ENCODE measurements at places on chromosomes 7 and 10. TPM values are rescaled to one million over a fixed set of nuclear protein-coding genes. Genes with fewer than 3 reads are reported as not detected.
A peak's percentile ranks its signal among the peaks of the same experiment; 100 is the strongest.

The DNAJC12 gene
- total RNA-seq = 5.8 TPM

The ASAH2B gene
- 5.4 TPM for total RNA-seq

The PIP gene
- not detected for total RNA-seq

The EMX2 gene
- total RNA-seq = not detected

The SFXN2 gene
- total RNA-seq = 0.57 TPM

DNA sequence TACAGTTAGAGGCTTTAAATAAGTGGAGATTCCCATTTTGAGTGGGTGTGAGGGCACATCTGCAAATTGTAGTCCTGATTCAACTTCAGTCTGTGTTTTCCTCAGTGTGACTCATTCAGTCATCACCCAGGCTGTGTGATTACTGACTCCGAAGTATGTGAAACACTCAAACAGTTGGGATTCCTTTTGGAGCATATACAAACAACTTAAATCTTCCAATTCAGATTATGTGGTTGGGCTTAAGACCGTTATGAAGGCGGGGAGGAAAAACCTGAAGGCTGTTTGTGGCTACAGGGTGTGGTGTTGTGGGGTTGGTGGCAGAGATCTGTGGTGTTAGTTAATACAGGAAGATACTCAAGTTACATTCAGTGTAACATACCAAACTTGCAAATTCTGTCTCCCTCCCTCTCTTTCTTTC, 259.7 kb upstream of the FERD3L start:
- DNase-seq = peak; percentile 96

DNA sequence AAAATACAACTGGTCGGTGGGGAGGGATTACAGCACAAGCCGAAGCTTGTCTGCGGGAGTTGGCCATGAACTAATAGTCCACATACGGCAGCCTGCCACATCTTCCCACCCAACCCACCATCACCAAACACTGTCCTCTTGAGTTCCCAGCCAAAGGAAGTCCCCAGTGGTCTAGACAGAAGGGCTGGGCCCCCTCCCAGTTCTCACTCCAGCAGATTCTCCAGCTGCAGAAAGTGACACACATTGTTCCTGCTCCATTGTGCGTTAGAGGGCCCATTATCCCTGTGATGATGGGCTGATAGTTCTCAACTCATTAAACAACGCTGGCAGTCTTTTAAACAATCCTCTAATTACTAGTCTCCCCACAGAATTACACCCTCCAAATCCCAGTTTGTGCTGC, 148.0 kb downstream of the FGFR2 start:
- no peak for DNase-seq

DNA sequence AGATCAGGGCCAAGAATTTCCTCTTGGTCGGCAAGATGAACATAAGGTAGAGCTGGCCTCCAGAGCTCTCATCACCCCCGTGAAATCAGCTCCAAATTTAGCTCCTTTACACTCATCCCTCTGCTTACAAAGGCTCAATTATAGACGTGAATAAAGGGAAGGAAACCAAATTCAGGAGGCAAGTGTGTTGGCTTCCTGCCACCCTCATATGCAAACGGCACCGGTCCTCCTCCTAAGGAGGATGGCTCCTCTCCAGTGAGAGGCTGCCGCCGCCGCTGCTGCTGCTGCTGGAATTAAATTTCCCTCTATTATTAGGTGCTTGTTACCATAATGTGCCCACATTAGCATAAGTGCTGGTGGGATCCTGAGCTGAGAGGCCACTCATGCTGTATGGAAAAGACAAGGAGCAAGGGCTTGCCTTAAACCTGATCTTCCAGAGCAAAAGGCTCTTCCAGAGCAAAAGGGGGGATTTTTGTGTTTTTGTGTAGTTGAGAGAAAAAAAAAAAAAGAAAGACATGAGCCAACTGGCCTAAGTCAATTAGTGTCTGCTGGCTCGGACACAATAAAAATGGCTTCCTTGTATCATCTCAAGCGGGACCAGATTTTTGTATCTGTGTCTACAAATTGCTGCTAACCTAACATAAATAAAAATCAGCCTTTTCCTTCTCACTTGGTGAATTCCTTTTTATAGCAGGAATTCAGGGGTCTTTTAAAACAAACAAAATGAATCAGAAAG, 68.4 kb downstream of the CDHR3 start:
- DNase-seq = peak; percentile 73

- DNase-seq = no peak
Measured at GRCh38 chr10:113230011-113230610, 280.1 kb downstream of the TCF7L2 start.

GRCh38 chr10:126058507-126058906, 162.1 kb downstream of the FANK1 start:
- DNase-seq = no peak

GRCh38 chr10:80522756-80523363, 14.8 kb upstream of the SH2D4B start:
- no peak for DNase-seq

- no peak for DNase-seq
Measured at GRCh38 chr10:43215758-43216455, 51.0 kb downstream of the RASGEF1A start.

DNA sequence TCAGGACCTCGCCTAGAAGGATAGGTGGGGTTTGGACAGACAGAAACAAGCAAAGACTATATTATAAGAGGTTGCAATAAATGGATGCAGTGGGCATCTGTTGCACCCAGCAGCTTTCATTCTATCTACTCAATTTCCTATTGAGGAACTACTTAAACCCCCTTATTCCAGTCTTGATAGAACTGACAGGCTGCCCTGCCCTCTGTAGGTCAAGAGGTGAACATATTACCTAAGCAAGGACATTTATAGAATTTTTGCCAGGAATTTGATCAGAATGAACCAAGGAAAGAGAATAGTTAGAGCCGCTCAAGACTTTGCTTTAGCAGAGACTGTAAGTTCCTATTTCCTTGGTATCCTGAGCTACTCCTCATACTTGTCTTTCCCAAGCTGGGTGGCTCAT, 9.5 kb downstream of the VTI1A start:
- DNase-seq = no peak

- no peak for DNase-seq
Measured at GRCh38 chr10:17410907-17411306, 43.5 kb downstream of the ST8SIA6 start.

DNA sequence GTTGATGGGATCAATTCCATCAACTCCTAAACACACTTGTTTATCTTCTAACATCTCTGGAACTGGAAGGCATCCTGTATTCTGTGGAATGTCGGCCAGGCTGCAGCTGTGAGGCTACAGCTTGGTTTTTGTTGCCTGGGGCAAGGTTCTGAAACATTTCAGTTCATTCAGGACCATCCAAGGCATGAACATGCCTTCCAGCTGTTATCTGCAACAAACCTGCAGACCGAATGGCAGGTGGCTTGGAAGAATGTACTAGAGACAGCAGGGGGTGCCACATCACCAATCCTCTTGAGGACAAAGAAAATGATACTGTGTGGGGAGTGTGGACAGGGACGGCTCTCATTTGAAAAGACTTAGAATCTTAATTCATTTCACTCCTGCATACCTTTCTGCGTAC, 12.4 kb downstream of the PAPOLB start:
- peak; percentile 35 for DNase-seq

GRCh38 chr10:73979809-73980433, 18.0 kb upstream of the VCL start:
- no peak for DNase-seq

- DNase-seq = no peak
Measured at GRCh38 chr10:68434657-68435056, 27.6 kb upstream of the RUFY2 start.

- no peak for DNase-seq
Measured at GRCh38 chr10:92641492-92641891, 48.3 kb upstream of the HHEX start.

DNA sequence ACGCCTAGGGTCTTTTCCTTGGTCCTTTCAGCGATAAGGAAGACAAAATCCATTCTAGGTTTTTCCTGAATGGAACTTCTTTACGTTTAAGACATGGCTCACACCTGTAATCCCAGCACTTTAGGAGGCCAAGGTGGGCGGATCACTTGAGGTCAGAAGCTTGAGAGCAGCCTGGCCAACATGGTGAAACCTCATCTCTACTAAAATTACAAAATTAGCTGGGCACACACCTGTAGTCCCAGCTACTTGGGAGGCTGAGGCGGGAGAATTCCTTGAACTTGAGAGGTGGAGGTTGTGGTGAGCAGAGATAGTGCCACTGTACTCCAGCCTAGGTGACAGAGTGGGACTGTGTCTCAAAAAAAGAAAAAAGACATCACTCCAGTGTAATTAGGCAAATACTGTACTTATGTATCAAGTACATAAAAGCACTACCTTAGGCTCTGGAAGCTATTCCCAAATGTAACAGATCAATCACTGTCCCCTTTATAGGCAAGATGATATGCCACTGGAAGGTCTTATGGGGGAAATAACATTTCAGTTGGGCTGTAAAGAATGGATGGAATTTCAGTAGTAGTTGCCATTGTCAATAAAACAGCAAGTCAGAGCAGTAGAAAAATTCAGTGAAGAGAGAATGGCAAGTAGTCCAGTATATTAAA, 5.7 kb downstream of the STK17A start:
- DNase-seq = no peak

DNA sequence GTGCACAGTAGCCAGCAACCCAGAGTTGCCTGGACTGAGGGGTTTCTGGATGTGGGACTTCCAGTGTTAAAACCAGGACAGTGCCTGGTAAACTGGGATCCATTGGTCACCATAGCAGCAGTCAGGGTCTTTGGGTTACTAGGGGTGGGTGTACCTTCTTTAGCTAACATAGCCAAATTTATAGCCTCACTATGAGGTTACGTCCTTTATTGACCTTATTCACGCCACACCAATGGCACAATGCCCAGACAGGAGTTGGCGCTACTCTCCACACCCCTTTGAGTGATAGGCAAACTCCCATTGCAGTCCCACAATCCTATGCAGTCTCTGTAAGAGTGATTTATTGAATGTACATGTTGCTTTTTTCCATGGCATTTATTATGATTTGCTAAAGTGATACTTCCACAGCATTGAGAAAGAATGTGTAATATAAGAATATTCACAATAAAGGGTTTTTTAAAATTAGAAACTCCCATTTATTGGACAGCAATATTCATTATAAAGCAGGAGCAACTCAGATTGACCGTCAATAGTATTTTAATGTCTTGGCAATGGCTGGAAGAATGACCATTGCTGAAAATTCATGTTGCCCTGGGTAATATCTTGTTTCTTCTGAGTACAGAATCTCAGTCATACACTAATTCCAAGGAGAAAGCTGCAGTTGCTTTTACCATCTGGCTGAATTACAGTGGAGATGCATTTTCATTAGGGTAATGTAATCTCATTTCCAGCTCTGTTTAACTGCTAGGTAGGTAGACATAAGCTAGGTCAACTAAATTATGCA, 26.1 kb downstream of the IFIT5 start:
- no peak for DNase-seq

All from myocyte (in vitro differentiated cells).